ENCODE measurements at places on chromosomes 16 and 17. TPM values are rescaled to one million over a fixed set of nuclear protein-coding genes. Genes with fewer than 3 reads are reported as not detected.

The OR4D1 gene
- total RNA-seq = not detected

- no peaks in the 10 kb centered on the region for H3K27me3 ChIP-seq
- H3K27ac ChIP-seq = no peak overlapping the region
- H3K4me3 ChIP-seq = no peak overlapping the region
- no peak for DNase-seq
- H3K4me1 ChIP-seq = peaks cover 9% of the 10 kb centered on the region
- H3K36me3 ChIP-seq = peaks cover 11% of the 10 kb centered on the region
Observed at GRCh38 chr17:75664099-75664549, 2.8 kb downstream of the RECQL5 start.

DNA sequence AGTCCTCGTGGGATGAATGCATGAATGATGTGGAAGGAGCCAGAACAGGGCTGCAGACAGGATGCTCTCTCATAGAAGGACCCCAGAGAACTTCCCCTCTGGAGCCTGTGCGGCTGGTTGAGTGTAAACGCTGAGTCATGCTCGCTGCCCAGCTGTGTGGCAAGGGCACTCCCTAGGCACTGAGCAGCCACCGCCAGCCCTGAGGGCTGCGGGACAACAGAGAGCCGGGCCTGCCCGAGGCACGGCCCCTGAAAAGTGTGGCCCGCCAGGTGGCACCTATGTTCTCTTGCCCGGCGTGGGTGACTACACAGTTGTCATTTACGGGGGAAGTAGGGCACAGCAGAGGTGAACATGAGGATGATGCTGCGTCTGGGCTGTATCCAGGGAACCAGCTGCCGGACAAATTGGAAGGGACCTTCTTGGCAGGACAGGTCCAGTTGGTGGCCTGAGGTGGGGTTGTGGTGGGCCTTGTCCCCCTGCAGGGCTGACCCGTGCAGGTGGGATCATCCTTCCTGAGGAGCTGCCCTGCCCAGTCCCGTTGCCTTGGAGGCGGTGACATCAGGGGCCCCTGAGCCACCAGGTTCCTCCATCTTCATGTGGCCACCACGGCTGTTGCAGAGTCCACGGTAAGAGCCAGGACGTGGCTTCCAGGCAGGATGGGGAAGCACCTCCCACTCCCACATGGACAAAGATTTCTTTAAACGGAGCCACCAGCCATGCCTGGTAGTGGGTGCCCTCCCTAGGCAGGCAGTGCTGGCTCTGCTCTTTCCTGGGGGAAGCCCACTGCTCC is 94.8 kb upstream of the CBX4 start:
- peak; percentile 66 for DNase-seq
- H3K4me1 ChIP-seq = peaks cover 28% of the 10 kb centered on the region
- no peaks in the 10 kb centered on the region for H3K27me3 ChIP-seq

- H3K27me3 ChIP-seq = no peaks in the 10 kb centered on the region
- H3K4me3 ChIP-seq = no peak overlapping the region
- peaks cover 49% of the 10 kb centered on the region for H3K4me1 ChIP-seq
Observed at GRCh38 chr16:4909825-4910224, 27.1 kb downstream of the PPL start.

DNA sequence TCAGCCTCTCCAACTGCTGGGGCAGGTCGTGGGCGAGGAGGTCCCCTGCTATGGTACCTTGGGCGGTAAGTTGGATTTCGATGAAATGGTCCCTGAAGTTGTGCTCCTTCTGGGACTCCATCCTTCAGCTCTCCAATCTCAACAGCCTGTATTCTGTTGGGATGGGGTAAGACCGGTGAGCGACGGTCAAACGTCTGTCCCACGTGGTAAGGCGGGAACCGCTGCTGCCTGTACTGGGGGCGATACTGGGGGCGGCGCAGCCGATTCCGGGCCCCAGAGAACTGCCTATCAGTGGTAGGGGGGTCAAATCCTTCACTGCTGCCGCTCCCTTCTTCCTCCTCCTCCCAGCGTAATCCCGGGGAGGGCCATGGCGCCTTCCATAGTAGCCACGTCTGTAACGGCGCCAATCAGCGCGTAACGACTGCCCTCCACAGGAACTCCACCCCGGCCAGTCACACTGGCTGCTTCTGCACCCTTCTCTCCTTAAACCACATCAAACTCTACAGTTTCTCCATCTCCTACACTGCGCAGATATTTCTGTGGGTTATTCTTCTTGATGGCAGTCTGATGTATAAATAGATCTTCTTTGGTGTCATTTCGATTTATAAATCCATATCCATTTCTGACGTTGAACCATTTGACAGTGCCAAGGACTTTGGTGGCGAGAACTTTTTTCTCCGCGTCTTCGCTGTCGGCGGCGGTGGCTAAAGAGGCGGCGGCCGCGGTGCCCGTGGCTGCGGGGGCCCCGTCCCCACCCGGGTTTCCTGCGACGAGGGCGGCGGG is 41.1 kb downstream of the AHSP start:
- no peaks in the 10 kb centered on the region for H3K36me3 ChIP-seq
- H3K4me1 ChIP-seq = no peaks in the 10 kb centered on the region
- H3K27me3 ChIP-seq = peaks cover 7% of the 10 kb centered on the region
- no peak for DNase-seq

DNA sequence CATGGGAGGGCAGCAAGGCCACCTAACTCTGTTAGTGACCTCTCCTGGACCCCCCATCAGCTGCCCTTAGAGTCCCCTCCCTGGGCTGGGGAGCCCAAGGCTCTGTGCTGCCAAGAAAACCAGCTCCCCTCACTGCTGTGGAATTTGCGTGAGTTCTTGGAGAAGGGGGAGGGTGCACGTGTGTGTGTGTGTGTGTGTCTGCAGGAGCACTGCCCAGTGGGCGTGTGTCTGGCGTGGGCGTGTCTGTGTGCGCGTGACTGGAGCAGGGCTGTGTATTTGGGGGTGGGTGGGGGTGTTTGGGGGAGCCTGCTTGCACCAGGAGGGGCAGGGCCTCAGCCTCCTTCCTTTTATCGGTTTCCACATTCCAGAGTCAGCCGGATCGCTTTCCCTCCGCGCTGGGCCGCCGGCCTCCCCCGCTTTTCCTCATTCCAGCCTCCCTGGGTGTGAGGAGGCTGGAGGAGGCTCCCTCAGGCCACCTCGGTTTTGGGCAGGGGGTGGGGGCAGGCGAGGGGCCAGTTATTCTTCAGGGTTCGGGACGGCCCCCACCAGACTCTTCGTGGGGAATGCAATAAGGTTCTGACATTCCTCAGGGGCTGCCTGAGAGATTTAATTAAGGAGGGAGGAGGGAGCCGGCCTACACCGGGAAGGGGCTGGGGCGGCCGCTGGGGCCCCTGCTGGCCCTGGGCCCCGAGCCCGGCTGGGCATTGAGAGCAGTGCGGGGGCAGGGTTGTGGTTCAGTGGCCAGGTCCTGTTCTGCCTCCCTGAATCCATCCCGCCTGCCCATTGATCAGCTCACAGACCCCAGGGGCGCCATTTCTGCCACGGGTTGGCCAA is 2.5 kb downstream of the VASN start:
- H3K4me3 ChIP-seq = peak overlapping the region; percentile 75
- no peaks in the 10 kb centered on the region for H3K27me3 ChIP-seq
- peak overlapping the region; percentile 95 for H3K27ac ChIP-seq
- H3K4me1 ChIP-seq = peaks cover 59% of the 10 kb centered on the region
- peak; percentile 82 for DNase-seq
- H3K36me3 ChIP-seq = peaks cover 72% of the 10 kb centered on the region
